ENCODE measurements at places on chromosomes 7 and 10.

- no peak for DNase-seq
Observed at GRCh38 chr10:102764470-102765161, 20.9 kb downstream of the WBP1L start.

GRCh38 chr7:22663357-22663718 lies 63.7 kb upstream of the IL6 start:
- DNase-seq: peak; percentile 45

DNA sequence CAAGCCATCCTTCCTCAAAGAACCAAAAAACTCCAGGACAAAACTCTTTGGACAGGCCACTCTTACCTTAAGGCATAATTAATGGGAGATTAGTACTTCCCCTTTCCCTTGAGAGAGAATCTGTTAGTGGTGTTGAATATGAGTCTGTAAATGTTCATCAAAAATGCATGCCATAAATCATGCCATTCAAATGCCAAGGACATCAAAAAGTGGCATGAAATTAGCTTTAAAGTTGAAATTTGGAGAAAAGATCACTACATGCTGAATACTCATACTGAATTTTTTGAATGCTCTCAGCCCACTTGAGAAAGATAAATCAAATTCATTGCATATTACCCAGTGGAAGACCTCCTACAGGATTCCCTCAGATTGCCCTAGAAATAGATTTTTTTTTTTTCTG lies 6.7 kb downstream of the NRCAM start:
- no peak for DNase-seq

DNA sequence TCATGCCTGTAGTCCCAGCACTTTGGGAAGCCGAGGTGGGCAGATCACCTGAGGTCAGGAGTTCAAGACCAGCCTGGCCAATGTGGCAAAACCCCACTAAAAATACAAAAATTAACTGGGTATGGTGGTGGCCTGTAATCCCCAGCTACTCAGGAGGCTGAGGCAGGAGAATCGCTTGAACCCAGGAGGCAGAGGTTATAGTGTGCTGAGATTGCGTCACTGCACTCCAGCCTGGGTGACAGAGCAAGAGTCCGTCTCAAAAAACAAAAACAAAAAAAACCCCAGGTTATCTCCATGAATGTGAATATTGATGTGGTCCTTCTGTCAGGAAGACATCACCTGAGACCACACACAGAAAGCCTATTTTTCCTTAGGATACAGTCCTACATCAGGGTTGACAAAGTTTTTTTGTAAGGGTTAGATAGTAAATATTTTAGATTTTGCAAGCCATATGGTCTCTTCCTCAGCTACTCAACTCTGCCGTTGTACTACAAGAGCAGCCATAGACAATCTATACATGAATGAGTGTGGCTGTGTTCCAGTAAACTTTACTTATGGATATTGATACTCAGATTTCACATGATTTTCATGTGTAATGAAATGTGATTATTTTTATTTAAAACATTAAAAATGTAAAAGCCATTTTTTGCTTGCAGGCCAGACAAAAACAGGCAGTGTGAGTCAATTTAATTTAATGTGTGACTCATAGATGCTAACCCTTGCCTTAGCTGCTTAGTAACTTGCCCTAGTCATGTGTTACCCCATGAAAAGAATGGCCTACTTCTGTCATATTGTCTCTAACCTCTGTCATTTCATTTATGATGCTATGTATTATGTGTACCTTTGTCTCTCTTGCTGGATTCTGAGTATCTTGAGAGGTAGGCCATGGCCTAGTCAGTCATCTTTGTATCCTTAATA lies 78.1 kb downstream of the TPST1 start:
- no peak for DNase-seq

GRCh38 chr7:111255576-111255975 lies 164.6 kb downstream of the LRRN3 start:
- DNase-seq: no peak

DNA sequence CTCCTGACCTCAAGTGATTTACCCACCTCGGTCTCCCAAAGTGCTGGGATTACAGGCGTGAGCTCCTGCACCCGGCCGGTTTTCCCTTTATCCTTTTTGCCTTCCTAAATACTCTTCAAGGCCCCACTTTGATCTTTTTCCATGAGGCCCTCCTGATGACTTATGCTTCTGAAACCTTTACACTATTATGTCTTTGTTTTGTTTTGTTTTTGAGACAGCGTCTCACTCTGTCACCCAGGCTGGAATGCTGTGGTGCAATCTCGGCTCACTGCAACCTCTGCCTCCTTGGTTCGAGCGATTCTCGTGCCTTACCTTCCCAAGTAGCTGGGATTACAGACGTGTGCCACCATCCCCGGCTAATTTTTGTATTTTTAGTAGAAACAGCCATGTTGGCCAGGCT lies 3.8 kb downstream of the STMP1 start:
- DNase-seq: no peak

GRCh38 chr7:2730846-2731770 lies 43.1 kb downstream of the AMZ1 start:
- no peak for DNase-seq

DNA sequence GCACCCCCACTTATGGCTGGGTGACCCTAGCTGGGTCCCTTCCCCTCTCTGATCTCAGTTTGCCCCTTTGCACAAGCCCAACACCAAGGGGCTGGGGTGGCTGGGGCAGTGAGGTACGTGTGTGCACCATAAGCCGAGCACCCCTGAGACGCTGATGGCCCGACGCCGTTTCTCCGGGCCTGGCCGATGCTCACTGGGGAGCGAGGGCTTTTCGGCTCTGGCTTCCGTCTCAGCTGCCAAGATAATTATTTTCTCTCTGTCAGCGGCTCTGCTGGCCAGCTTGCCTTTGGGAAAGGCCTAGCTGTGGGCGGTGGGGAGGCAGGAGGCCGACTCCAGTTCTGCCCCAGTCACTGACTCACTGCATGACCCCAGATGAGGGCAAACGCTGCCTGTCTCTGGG lies 91.0 kb downstream of the ZMIZ1 start:
- no peak for DNase-seq

DNA sequence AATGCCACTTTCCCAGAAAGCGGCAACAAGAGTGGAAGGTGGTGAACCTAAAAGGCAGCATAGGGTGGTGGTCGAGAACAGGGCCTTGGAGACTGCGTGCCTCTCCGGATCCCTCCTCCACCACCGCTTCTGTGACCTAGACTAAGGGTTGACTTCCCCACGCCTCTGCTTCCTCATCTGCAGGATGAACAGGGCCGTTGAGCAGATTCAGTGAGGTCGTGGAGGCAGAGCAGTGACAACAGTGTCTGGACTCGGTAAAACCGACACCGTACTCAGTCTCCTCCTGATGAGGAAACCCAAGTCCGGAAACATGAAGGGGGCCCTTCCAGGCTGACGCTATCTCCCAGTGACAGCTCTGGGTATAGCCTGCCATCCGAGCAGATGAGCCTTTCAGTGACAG lies 162.6 kb downstream of the CELF2 start:
- no peak for DNase-seq

GRCh38 chr7:27109466-27110185 lies 7.1 kb upstream of the HOXA2 start:
- no peak for DNase-seq

DNA sequence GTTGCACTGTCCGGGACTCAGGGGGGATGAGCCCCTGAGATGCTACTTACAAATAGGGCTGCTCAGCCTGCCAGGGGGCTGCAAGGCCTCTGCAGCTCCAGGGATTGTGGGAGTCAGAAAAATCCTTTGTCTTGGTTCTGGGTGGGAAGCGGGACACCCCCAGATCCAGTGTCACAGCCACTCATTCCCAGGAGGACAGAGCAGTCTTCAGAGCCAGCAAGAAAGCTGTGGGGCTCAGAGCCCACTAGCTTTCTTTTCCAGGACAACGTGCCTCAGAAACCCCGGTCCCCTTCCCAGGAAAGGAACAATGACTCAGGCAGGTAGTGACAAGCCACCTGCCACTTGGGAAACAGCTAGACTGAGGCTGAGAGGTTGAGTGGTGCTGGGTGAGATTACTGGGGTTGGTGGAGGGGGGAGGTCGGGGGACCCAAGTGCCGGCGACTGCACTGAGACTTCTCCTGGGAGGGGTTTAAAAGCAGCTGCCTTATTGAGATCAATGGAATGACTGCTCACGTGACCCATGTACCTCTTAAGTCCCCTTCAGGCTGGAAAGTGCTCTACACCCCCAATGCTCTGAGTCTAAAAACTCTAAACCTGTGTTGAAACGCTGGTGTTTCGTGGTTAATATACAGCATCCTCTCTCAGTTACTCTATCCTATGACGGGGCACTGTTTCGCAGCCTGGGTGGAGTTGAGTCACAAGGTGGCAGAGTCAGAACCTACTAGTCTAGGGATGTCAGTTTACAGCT lies 123.6 kb downstream of the UBE2H start:
- no peak for DNase-seq

- DNase-seq: no peak
Observed at GRCh38 chr7:82742163-82742562, 298.6 kb upstream of the CACNA2D1 start.

GRCh38 chr7:139646566-139646965 lies 123.1 kb downstream of the CLEC2L start:
- no peak for DNase-seq

DNA sequence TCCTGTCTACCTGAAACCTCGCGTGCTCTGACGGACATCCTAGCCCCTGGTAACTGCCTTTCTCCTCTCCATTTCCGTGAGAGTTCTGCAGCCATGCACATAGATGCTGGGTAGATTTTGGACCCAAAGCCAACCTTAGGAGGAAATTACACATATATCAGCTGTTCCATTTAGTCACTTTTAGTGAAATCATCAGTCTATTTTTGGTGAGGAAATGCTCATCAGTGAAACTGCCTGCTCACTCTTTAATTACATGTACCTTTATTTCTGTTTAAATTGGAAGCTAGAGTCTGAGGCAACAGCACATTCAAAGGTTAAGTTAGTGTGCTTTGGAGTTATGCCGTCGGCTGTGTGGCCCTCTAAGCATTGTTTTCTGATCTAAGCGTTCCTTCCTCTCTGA lies 231.3 kb downstream of the WDR37 start:
- DNase-seq: no peak

DNA sequence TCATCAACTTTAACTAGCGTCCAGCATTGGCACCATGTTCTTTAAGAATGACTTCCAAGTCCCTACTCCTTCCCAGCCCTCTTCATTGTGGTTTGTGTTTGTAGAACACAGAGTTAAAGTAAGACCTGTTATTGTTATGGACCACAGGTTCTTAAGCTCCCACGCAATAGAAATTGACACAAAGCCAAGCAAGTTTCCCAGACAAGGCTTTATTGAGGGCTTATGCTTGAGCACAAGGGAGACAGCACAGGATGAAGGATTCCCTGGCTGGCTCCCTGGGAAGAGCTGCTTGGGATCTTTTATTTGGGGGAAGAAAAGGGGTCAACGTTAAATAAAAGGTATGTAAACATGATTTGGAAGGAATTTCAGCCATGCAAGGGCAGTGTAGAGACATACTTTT lies 44.3 kb upstream of the PRKCQ start:
- DNase-seq: no peak

DNA sequence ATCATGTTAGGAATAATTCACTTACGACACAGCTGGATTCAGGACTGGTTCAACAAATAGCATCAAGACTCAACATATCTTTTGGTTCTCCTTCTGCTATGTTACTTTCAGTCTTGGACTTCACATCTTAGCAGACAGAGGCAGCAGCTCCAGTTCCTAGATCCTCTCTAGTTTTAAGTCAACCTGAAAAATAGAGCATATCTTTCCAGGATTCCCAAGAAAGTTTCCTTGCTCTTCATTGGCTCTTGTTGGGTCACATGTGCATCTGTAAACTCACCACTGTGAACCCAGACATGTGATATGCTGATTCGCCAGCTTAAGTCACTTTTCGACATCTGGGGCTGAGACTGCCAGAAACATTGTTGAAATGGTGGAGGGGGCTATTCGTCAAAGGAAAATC lies 210.1 kb upstream of the KMT2E start:
- no peak for DNase-seq
